ENCODE measurements at places on chromosomes 4 and X.

GRCh38 chrX:51047950-51048349 is 137.4 kb downstream of the BMP15 start:
- no peak for DNase-seq

- DNase-seq = no peak
Measured at GRCh38 chr4:10639664-10640063, 44.9 kb downstream of the CLNK start.

DNA sequence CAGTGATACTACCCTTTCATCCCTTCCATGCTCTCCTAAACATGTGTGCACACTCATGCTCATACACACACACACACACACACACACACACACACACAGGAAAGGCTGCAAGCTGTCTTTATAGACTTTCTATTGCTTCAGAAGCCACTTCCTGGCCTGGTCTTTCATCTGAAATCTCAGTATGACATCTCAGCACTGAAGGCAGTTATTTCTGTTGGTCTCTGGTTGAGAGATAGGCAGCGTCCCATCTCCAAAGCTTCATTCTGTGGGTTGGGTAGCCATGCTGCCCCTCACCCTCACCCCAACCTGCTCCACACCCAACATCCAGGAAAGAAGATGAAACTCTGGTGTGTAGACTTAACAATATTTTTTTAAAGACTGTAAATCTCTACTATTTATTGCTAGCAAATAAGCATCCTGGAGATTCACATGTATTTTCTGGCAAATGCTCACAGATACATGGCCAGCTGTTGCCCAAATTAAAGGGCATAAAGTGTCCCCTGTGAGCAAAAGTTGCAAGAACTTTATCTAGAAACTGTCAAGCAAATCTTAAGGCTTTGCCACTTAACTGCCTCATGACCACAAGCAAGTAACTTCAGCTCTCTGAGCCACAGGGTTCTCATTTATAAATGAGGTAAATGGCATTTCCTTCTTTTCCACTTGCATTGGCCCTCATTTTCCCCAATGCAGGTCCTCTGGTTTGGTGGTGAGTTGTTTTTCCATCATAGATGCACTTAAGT is 189.8 kb upstream of the AFF2 start:
- DNase-seq = no peak

DNA sequence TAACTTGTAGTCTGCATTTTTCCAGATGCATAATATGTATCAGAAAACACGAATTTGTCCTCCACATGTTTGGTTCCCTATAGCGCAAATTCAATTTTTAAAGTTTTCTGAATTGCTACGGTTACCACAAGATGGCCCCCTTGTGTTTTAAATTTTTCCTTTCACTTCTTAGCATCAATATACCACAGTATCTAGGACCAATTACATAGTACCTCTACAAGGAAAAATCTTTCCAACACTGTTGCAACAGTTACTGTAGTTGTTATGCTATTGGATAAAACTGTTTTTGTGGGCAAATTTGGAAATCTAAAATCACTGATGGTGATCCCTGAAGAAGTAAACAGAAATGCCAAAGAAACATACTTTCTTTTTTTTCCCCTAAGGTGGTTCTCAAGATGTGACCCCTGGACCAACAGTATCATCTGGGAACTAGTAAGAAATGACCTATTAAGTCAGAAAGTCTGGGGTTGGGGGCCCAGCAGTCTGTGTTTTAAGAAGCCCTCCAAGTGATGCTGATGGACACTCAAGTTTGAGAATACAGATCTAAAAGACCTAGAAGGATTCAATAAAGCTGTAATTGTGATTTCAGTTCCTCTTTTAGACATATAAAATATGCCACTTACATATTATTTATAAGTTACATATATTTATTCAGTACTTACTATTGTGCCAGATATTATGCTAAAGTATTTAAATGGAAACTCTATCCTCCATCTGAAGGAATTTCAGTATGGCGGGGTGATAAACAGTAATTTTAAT is 3.1 kb downstream of the ZGRF1 start:
- DNase-seq = no peak

GRCh38 chrX:108736509-108737479 is at the start of gene IRS4:
TSS of gene IRS4 (minus strand) at chrX:108736563.
- no peak for DNase-seq

- no peak for DNase-seq
Measured at GRCh38 chr4:71026086-71026485, 32.6 kb downstream of the DCK start.

GRCh38 chr4:164819366-164819765 is 57.6 kb upstream of the APELA start:
- no peak for DNase-seq

DNA sequence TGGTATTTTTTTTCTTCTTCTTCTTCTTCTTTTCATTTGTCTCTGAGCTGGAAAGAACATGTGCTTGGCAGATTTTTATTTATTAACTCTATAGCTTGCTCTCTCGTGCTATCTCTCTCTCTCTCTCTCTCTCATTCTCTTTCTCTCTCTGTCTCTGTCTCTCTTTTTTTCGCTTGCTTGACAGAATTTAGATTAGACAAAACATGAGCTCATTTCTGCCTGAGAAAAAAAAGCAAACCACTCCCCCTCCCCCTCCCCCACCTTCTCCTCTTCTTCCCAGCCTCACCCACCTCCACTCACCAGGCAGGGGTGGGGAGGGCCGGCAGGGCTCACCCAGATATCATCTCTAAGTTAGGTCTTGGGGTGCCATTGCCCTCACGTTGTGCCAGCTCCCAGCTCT is 81.5 kb downstream of the PJA1 start:
- DNase-seq = no peak

DNA sequence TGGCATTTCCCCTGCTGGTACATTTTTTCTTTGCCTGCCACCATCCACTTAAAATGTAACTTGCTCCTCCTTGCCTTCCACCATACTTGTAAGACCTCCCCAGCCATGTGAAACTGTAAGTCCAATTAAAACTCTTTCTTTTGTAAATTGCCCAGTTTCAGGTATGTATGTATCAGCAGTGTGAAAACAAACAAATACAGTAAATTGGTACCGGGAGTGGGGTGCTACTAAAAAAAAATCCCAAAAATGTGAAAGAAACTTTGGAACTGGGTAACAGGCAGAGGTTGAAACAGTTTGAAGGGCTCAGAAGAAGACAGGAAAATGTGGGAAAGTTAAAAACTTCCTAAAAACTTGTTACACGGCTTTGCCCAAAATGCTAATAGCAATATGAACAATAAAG is 16.3 kb downstream of the ARHGEF9 start:
- DNase-seq = no peak

- DNase-seq = no peak
Measured at GRCh38 chr4:76964769-76965168, 15.2 kb downstream of the SEPTIN11 start.

- no peak for DNase-seq
Measured at GRCh38 chr4:174318829-174319764, 35.4 kb downstream of the CEP44 start.

GRCh38 chr4:185322803-185323202 is 72.9 kb downstream of the LRP2BP start:
- no peak for DNase-seq

DNA sequence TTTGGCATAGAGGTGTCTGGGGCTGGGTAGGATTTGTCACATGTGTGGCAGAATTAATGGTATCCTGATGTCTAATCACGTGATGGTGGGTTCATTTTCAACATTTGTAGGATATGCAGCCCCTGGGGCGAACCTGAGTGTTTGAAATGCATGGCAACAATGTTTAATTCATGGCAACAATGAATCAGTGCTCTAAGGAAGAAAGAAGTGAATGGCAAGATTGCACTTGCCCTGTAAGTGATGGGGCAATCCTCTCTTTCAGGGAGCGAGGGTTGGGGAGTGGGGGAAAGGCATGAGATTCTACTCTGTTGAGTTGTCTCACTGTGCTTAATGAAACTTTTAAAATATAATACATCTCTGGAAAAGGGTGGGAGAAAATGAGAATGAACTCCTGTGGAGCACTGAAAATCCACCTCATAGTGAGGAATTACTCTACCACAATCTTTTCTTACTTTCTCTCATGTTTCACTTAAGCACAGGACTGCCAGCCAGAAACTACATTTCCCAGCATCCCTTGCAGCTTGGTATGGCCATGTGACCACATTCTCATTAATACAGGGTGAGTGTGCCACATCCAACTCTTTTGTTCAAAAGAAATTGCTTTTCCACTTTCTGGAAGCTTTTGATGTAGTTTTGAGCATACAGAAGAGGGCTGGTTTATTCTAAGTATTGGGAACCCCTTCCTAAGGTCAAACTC is 64.0 kb upstream of the PGM2 start:
- no peak for DNase-seq

DNA sequence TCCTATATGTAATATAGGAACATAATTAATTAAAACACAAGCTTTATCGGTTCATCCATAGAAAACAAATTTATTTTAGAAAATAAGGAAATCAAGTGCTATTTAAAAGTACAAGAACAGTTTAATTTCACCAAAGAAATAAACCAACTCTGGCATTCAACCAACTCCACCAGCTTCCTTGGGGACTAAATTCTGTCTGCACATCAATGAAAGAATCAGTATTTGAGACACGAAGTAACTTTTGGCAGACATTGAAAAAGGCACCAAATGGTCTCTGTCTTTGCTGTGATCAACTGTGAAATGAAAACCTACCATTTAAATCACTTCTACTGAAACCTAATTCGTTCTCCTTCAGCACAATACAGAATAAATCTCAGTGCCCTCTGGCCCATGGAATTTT is 719.7 kb upstream of the GRIA3 start:
- DNase-seq = no peak

GRCh38 chr4:609400-610050 is 15.8 kb upstream of the PDE6B start:
- DNase-seq = no peak

DNA sequence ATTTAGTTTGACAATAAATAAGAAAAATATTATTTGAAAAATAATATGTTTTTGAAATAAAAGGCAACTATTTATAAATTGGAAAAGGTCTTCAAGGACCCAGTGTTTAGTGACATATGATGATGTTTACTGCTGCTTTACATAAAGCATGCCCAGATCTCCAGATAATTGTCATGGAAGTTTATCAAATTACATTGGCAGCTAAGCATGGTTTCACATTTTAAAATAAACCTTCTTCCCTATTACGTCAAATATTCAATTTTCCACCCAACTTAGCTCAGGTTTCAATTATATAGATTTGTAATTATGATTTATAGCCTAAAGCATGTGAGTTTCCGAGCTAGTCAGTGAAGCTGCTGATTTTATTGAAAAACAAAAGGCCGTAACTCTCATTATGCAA is 417.2 kb downstream of the CFAP47 start:
- no peak for DNase-seq

DNA sequence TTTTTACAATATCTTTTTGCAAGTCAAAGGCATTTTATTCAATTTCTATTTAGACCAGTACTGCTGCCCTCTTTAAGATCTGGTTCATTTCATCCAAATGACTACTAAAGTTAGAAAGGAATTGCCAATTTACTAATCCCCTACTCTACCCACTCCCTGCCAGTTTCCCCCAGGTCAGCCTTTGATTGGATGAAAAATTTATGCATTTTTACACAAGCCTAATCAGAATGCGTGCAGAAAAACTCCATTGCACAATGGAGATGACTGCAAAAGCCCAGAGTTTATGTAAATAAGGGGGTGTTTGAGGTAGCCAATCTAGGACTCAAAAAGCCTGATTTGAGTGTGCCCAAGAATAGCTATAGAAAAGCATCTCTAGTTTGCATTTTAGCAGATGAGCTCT is 310.6 kb downstream of the PABPC4L start:
- DNase-seq = no peak
